ENCODE measurements at places on chromosomes 13 and 19. TPM values are rescaled to one million over a fixed set of nuclear protein-coding genes. Genes with fewer than 3 reads are reported as not detected.

DNA sequence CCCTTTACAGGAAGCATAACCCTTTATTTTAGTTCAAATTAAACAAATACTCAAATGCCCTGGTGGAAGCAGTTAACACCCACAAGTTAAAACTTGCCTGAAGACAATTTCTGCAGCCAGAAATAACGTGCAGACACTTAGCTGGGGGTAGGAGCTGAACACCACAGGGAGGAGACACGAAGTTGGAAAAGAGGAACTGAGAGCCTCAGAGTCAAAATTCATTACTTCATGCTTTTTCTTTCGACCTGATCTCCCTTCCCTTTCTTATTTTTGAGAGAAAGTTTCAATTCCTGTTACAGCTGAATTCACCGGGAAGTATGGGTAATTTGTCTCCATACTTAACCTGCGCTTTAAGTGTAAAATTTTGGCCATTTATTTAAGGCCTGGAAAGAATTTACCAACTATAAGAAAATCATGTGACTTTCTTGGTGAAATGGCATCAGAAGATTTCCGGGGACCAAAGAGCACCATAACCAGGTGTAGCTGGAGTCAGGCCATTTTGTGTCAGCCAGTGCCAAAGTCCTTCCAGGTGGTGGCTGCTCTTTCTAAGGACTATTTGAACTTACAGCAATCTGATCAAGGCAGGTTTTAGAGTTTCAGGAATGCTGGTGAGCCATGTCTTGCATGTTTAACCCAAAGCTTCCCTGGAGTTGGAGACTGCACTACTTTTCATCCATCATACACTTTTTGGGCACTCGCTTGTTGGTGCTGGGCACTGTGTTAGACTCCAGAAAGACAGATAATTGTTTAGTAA lies 46.5 kb upstream of the RCBTB2 start:
- H3K27ac ChIP-seq = no peak overlapping the region
- H3K4me1 ChIP-seq = peaks cover 5% of the 10 kb centered on the region
- H3K36me3 ChIP-seq = no peaks in the 10 kb centered on the region
- no peak overlapping the region for H3K4me3 ChIP-seq

DNA sequence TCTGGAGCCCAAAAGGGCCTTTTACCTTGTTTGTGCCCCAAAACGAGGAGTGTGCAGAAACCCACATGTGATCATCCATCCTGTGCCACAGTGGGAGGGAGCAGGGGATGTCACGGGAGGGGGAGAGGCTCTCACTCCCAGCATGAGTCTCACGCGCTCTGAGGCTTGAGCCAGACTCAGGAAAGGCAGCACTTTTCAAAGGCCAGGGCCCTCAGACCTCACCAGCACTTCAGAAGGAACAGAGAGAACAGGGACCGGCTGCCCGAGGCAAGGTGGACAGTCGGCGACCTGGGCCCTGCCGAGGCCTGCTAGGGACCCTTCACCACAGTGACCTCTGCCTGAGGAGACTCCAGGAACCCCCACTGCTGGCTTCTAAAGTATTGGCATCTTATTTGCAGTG lies 71.7 kb upstream of the WASF3 start:
- no peak overlapping the region for H3K27ac ChIP-seq
- H3K36me3 ChIP-seq = no peaks in the 10 kb centered on the region
- H3K4me3 ChIP-seq = no peak overlapping the region
- no peak for DNase-seq

GRCh38 chr19:31659897-31660210 lies 310.6 kb upstream of the TSHZ3 start:
- H3K4me3 ChIP-seq = no peak overlapping the region
- H3K36me3 ChIP-seq = no peaks in the 10 kb centered on the region
- no peak for DNase-seq
- no peaks in the 10 kb centered on the region for H3K27me3 ChIP-seq
- H3K4me1 ChIP-seq = peaks cover 4% of the 10 kb centered on the region
- H3K27ac ChIP-seq = no peak overlapping the region

- H3K27me3 ChIP-seq = peaks cover 52% of the 10 kb centered on the region
- H3K36me3 ChIP-seq = no peaks in the 10 kb centered on the region
- DNase-seq = peak; percentile 93
- peaks cover 32% of the 10 kb centered on the region for H3K4me1 ChIP-seq
Measured at GRCh38 chr19:46428239-46429135, at the start of gene PNMA8C. TSS of gene PNMA8C (minus strand) at chr19:46428936. CDS start at chr19:46428359, 577 bp downstream.

DNA sequence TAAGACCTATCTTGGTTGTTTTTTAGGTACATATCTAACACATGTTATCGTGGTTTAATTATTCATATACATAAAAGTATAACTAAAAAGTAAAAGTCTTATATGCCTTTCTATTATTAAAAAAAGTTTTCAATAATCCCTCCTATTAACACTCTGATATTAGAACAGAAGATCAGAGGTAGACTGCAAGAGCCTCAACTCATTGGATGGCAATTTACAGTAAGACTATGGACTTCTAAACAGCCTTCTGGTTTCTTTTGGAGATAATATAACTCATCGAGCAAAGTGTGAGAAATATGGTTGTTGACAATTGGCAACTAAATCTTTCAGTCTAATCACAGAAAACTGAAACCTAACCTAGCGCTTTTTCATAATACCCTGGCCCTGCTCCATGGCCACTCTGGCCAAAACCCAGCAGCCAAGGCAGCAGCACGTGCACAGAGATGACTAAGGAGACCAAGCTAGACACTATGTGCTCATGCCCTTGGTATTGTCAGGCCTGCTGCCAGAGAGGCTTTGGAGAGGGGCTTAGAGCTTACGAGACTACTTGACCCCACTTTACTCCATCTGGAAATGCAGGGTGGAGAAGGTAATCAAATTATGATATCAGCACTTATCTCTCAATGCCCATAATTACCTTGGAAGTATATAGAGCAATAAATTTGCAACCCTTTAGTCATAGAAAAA lies 40.6 kb upstream of the EEF1AKMT1 start:
- H3K36me3 ChIP-seq = peaks cover 4% of the 10 kb centered on the region
- DNase-seq = no peak
- no peak overlapping the region for H3K27ac ChIP-seq

- no peak for DNase-seq
- H3K27ac ChIP-seq = no peak overlapping the region
- no peaks in the 10 kb centered on the region for H3K36me3 ChIP-seq
- peaks cover 25% of the 10 kb centered on the region for H3K4me1 ChIP-seq
- no peaks in the 10 kb centered on the region for H3K27me3 ChIP-seq
- H3K4me3 ChIP-seq = no peak overlapping the region
Measured at GRCh38 chr13:73832128-73832588, 302.0 kb downstream of the KLF12 start.

GRCh38 chr13:43558939-43559338 lies 227.8 kb downstream of the ENOX1 start:
- no peak for DNase-seq
- no peak overlapping the region for H3K27ac ChIP-seq
- no peaks in the 10 kb centered on the region for H3K36me3 ChIP-seq
- no peaks in the 10 kb centered on the region for H3K4me1 ChIP-seq
- no peaks in the 10 kb centered on the region for H3K27me3 ChIP-seq

DNA sequence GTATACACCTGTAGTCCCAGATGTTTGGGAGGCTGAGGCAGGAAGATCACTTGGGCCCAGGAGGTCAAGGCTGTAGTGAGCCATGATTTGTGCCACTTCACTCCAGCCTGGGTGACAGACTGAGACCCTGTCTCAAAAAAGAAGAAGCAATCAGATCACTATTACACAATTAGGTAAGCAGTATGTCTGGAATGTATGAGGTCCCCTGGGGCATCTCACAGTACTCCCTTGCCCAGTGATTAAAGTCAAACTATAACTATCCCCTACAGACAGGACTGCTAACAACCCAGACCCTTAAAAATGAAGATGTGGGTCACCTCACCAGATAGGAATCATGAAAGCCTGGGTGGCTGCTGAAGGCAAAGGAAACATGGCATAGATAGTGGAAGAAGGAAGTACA lies 9.4 kb upstream of the PAN3 start:
- no peak overlapping the region for H3K4me3 ChIP-seq
- H3K27ac ChIP-seq = no peak overlapping the region
- no peak for DNase-seq
- H3K4me1 ChIP-seq = no peaks in the 10 kb centered on the region
- no peaks in the 10 kb centered on the region for H3K27me3 ChIP-seq

GRCh38 chr19:30208436-30209060 lies 163.6 kb upstream of the ZNF536 start:
- no peak overlapping the region for H3K27ac ChIP-seq
- 0 out of 2 replicates have a peak, but pooled peaks cover 2% of the 10 kb centered on the region for H3K27me3 ChIP-seq
- DNase-seq = no peak
- H3K4me3 ChIP-seq = no peak overlapping the region
- H3K36me3 ChIP-seq = no peaks in the 10 kb centered on the region
- H3K4me1 ChIP-seq = 0 out of 2 replicates have a peak, but pooled peaks cover 9% of the 10 kb centered on the region

DNA sequence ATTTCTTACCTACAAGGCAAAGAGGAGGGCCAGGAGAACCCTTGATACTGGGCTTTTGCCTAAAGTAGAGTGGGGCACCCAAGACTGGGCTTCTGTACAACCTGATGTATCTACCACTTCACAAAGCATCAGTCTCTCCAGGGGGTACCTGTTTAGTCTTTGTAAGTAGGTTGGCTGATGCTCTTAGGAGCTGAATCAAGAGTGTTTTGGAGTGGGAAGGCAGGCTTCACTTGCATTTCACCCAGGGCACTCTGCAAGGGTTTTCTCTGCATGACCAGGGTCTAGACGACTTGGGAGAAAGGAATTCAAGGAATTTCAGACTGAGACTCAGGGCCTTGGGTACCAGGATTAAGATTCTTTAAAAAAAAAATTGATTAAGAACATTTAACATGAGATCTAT lies 361.5 kb downstream of the RFC3 start:
- H3K27ac ChIP-seq = no peak overlapping the region
- H3K27me3 ChIP-seq = no peaks in the 10 kb centered on the region

- no peaks in the 10 kb centered on the region for H3K4me1 ChIP-seq
- H3K36me3 ChIP-seq = peaks cover 46% of the 10 kb centered on the region
- no peaks in the 10 kb centered on the region for H3K27me3 ChIP-seq
- DNase-seq = peak; percentile 90
- no peak overlapping the region for H3K4me3 ChIP-seq
Measured at GRCh38 chr19:44657211-44657921, 13.7 kb downstream of the PVR start.

GRCh38 chr13:21884299-21884909 lies 213.5 kb downstream of the FGF9 start:
- H3K4me3 ChIP-seq = no peak overlapping the region
- no peaks in the 10 kb centered on the region for H3K36me3 ChIP-seq
- H3K4me1 ChIP-seq = no peaks in the 10 kb centered on the region
- DNase-seq = no peak
- H3K27ac ChIP-seq = no peak overlapping the region

DNA sequence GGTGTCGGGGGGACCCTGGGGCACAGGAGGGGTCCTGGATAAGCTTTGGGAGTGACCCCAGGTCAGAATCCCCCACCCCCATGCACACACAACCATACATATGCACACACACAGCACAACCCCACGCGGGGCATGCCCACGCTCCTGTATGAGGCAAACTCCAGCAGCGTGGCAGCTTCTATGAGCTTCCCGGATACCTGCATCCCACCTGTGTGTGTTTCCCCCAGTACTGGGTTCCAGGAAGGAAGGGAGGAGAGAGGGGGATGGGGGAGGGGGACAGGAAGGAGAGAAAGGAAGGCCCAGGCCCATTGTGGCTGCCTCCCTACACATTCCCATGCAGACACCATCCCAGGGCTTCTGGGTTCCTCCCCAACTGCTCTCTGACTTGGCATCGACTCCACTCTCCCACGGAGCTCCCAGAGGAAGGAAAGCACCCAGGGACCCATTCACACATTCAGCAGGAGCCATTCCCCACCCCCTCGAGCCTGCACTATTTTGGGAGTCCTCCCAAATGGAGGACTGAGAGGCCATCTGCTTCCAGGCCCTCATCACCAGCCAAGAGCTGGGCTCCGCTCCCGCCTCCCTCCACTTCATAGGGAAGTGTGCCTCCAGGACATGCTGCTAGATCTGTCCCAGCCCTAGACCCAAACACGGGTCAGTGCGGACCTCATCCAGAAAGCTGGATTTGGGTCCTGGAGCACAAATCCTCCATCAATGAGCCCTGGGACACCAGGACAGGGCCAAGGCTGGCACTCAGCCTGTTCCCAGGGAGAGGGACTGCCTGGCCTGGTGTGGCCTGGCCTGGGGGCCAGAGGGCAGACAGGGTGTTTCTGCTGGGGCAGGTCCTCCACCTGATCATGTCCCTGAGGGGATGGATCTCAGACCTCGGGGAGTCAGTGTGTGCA lies 13.2 kb downstream of the PRR36 start:
- H3K27me3 ChIP-seq = peaks cover 76% of the 10 kb centered on the region
- no peak overlapping the region for H3K27ac ChIP-seq
- peaks cover 21% of the 10 kb centered on the region for H3K4me1 ChIP-seq
- H3K36me3 ChIP-seq = no peaks in the 10 kb centered on the region

GRCh38 chr19:17292301-17293074 lies 10.7 kb downstream of the ABHD8 start:
- no peaks in the 10 kb centered on the region for H3K27me3 ChIP-seq
- H3K4me3 ChIP-seq = peak overlapping the region; percentile 79
- peaks cover 10% of the 10 kb centered on the region for H3K4me1 ChIP-seq

DNA sequence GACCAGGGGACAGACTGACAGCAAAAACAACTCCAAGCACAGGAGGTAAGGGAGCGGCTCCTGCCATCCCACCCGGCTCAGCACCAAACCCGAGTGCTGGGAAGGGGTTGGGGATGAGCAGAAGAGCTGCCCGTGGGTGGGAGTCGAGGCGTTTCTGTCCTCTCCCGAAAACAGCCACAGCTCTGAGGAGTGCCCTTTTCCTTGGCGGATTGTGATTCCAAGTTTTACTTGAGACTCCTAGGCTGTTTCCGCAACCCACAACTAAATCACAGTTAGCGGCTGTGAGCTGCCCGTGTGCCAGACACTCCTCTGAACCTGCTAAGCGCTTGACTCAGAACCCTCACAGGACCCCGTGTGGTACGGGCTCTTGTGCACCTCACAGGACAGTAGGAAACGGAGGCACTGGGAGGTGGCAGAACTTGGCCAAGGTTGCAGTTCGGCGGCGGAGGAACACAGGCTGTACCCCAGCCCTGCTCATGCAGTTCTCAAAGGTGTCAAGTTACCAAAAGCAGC lies 21.4 kb downstream of the CFAP97D2 start:
- H3K4me3 ChIP-seq = no peak overlapping the region
- peaks cover 21% of the 10 kb centered on the region for H3K4me1 ChIP-seq
- DNase-seq = no peak

DNA sequence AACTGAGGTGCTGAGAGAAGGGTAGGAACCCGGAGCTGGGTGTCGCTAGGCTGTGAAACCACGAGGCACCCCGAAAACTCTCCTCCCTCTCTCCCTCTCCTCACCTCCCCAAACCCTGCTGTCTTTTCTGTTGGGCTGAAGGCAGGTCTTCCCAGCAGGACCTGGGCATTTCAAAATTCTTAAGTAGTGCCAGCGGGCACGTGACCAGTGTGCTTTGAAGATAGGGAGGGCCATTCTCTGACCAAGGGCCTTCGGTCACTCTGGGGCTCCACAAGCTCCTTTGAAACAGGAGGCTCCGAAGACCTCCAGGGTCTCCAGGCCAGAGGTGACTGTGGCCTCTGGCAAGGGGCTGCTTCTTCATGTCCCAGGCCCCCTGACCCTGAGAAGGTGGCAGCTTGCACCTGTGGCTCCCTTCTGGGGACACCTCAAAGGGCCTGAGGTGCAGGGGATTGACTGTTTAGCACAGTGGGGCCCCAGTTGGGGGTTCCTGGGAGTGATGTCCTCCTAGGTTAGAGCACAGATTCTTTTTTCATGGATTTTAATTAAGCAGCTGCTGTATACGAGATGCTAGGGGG lies 48.3 kb downstream of the DNM2 start:
- H3K4me3 ChIP-seq = no peak overlapping the region
- no peak overlapping the region for H3K27ac ChIP-seq
- H3K4me1 ChIP-seq = peaks cover 29% of the 10 kb centered on the region
- H3K27me3 ChIP-seq = no peaks in the 10 kb centered on the region
- no peak for DNase-seq

Gene SRRM5
- total RNA-seq = 0.42 TPM

Gene PCDH9
- total RNA-seq = 0.25 TPM

Gene GJB6
- total RNA-seq = not detected

Gene MEF2B
- total RNA-seq = 1.3 TPM

Gene ZNF90
- 114 TPM for total RNA-seq

Gene ZNF28
- 26.1 TPM for total RNA-seq

Gene CLC
- total RNA-seq = not detected

Gene KIR3DL1
- total RNA-seq = not detected

Measured in WTC11 (cell line).